ENCODE measurements at places on chromosomes 16 and 17.

DNA sequence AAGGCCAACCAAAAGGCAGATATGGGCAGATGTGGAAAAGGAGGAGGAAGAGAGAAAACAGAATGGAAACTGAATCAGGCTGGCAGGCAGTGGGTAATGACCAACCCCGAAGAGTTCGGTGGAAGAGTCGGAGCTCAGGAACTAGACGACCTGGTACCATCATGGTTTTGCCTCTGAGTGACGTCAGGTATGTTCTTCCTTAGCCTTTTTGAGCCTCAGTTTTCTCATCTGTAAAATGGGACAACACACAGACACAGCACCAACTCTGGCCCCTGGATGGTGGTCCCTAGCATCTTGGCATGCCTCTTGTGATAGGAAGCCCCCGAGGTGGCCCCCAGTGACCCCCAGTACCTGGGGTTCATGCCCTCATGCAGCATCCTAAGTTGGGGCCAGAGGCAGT is 37.2 kb upstream of the C16orf82 start:
- no peak for DNase-seq

DNA sequence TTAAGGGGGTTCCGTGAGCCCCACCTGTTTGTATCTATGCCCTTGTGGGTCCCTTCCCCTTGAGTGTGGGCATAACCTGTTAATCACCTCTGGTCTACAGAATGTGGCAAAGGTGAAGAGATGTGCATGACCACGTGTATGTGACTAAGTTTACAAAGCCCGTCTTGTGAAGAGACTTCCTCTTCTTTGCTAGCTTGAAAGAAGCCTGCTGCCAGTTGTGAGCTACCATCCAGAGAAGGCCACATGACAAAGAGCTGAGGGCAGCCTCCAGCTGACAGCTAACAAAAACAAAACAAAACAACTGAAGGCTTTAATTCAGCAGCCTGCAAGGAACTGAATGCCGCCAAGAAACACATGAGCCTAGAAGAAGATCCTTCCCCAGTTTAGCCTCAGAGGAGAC is 112.0 kb downstream of the AXIN2 start:
- DNase-seq = no peak

- DNase-seq = no peak
These were observed 2.0 kb upstream of the SCN4A start for GRCh38 chr17:63974594-63975192.

DNA sequence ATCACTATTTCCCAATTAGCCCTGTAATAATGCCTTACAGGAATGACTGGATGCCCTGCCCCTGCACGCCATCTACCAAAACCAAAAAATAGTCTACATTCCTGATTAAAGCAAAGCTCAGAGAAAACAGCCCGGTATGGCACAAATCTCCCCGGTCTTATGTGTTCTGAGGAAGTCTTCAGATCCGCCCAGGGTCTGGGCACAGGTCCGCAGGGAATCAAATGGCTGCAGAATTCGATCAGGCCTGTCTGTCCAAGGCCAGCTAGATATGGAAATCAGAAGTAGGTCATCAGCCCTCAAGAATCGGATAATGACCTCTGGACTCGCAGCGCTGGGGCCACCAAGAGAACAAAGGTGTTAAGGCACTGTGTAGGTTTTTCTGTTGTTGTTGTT is 171.0 kb downstream of the ZFHX3 start:
- no peak for DNase-seq

DNA sequence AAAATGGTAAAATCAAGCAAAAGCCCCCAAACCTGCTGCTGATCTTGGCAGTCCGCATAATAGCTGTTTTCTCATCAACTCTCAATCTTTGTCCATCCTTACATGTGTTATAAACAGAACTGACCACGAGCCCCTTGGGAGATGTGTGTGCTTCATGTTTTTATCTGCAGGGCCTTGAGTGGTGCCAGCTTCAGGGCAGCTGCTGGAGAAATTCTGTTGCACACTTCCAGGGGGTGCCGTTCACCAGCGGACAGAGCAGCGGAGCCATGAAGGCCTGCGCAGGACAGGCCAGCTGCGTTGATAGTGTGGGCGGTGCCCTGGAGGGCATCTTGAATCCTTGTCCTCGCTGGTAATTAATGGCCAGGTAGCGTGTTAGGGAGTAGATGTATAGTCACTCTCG is 20.1 kb downstream of the MPRIP start:
- DNase-seq = no peak

- DNase-seq = peak; percentile 33
These were observed 21.2 kb upstream of the BCAS3 start for GRCh38 chr17:60656499-60656898.

GRCh38 chr16:84228256-84228838 is 11.5 kb downstream of the KCNG4 start:
- DNase-seq = no peak

DNA sequence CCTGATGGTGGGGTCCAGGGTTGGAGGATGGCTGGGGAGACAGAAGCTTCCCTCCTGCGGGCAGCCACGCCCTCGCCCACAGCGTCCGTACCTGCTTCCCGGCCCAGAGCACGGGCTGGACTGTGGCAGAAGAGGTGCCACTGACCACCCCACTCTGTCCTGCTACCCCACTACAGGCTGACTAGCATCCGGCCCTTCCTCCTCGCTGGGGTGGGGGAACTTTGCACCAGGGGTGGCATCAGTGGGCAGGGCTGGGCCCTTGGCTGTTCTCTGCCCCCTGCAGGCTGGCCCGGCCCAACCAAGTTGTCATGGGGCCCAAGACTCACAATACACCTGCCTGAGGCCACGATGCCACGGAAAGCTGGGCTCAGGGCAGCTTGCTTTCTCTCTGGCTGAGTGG is 73.0 kb downstream of the KLHDC4 start:
- DNase-seq = no peak

Measured in hematopoietic multipotent progenitor cell treated with erythropoietin and hydrocortisone succinate and interleukin-3 and kit ligand, for 15 days (in vitro differentiated cells).